ENCODE measurements at places on chromosomes 6 and 20.

DNA sequence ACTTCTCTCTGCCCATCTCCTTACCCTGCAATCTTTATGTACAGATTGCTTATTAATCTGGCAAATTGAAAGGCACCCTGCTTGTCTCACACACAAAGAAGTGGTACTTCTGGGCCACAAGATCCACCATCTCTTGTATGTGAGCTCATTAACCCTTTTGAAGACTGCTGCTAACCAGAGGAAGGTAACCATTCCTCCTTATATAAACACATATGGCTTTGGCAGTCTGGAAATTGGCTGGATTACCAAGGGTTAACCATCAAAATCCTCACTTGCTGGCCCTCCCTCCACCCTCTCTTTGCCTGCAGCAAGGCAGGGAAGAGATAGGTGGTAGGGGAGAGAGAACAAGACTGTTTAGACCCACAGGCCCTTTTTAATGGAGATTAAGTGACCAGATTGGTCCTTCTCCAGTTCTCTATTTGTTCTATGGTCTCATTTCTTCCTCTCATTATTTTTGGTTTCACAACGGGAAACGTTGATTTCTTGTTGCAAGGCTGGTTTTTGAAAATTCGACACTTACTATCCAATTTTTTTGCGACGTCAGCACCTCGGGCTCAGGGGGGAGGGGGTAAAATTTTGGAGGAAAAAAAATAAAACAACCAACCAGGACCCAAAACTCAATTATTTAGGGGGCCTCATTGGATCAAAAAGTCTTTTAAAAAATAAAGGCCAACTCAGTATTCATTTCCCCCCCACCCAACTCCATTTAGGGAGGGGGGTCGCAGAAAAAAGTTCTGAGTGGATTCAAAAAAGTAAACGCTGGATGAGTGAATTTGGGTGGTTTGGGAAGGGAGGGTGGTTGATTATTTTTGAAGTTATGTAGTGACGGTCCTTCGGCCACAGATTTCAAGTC is 859 bp downstream of the PPP1R10 start:
- peak; percentile 16 for DNase-seq

DNA sequence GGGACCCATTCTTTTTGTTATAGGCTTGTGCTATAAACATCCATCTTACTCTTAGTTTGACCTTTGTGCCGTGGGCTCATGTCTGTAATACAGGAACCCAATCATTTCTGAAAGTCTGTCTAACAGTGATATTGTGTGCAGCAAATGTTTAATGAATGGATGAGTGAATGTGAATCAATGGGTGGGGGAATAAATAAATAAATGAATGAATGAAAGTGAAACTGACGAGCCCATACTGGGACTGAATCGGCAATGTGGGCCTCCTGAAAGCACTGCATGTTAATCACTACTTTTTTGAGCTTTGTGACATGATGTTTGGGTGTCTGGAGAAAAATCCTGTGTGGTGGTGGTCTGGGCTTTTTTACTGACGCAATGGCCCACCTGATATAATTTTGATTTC is 175.0 kb downstream of the GMPR start:
- no peak for DNase-seq

- DNase-seq = no peak
Measured at GRCh38 chr6:150026976-150027805, 1.9 kb upstream of the RAET1L start.

GRCh38 chr20:45630371-45630770 is 713 bp downstream of the WFDC9 start:
- no peak for DNase-seq

GRCh38 chr6:35365594-35366203 is 23.3 kb downstream of the PPARD start:
- DNase-seq = no peak

DNA sequence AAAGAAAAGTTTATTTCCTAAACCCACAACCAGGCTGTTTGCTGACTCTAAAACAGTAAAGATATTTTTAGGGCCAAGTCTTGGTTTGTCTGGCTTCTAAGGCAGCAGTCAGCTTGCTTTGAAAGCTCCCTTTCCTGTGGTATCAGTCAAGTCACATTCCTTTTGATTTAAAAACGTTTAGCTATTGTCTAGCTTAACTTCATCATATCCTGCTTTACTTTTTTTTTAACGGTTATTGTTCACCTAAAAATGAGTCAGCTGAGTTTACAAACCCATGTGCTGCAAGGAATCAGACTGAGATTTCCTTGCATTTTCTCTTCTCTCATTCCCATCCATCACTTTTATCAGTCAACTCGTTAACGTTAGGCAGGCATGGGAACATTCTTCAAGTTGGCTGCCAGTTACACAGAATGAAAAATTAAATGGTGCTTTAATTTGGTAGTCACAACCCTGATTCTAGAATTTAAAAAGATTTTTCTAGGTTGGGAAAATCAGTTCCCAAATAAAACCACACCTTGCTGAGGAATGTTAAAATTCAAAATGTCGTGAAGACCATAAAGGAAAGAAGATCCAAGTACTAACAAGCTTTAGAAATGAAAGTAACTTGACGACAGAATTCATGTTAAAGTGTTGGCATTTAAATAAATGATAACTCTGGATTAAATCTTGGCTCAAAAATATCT is 45.9 kb downstream of the ELOVL5 start:
- no peak for DNase-seq

GRCh38 chr20:56391037-56391436 is 978 bp downstream of the AURKA start:
- no peak for DNase-seq

- no peak for DNase-seq
Measured at GRCh38 chr6:788058-788457, 95.1 kb upstream of the EXOC2 start.

DNA sequence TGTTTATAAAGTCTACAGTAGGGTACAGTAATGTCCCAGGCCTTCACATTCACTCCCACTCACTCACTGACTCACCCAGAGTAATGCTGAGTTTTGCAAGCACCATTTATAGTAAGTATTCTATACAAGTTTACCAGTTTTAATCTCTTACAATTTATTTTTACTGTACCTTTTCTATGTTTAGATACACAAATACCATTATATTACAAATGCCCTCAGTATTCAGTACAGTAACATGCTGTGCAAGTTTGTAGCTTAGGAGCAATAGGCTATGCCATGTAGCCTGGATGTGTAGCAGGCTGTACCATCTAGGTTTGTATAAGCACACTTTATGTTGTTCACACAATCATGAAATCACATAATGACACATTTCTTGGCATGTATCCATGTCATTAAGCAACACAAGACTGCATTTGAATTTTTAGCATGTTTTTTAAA is 673.6 kb downstream of the CD109 start:
- DNase-seq = no peak

GRCh38 chr20:25459111-25459830 is 51.8 kb downstream of the GINS1 start:
- DNase-seq = no peak

- no peak for DNase-seq
Measured at GRCh38 chr20:49824206-49824605, 11.6 kb downstream of the SLC9A8 start.

- DNase-seq = no peak
Measured at GRCh38 chr20:44326391-44327159, 10.3 kb upstream of the R3HDML start.

DNA sequence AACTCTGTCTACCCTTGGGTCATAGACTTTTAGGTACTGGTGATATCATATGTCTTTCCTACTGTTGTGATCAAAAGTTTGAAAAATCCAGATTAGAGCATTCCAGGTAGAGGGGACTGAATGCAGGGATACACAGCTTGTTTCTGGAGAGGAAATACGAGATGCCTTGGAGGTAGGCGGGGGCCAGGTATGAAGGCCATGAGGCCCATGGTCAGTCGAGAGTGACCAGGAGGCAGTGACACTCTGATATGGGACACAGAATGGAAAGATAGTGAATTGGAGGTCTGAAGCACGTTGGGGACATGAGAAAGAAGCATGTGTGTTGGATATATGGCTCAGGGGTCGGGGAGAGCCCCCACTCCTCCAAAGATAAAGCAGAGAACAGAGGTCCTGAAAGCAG is 16.1 kb upstream of the SRSF3 start:
- no peak for DNase-seq

GRCh38 chr6:149851461-149852110 is 12.6 kb downstream of the LRP11 start:
- no peak for DNase-seq

DNA sequence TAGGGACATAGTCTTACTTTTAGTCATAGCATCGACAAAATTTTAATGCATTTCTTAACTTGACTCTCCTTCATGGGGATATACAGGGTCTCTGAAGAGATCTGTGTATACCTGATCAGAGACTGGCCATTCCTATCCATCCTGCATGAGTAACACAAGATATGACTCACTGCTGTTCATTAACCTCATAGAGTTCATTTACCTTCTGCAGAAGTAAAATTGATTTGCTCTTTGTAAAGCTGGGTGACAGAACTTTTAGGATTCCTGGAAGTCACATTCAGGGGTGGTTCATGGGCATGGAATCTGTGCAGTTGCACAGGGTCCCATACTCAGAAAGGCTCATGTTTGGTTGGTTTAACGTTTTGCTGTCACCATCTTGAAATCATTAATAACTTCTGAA is 53.2 kb downstream of the PDE7B start:
- no peak for DNase-seq

- DNase-seq = no peak
Measured at GRCh38 chr6:74872754-74873476, 332.9 kb downstream of the COL12A1 start.

GRCh38 chr6:35495258-35496035 is 1.4 kb downstream of the TEAD3 start:
- DNase-seq = no peak

DNA sequence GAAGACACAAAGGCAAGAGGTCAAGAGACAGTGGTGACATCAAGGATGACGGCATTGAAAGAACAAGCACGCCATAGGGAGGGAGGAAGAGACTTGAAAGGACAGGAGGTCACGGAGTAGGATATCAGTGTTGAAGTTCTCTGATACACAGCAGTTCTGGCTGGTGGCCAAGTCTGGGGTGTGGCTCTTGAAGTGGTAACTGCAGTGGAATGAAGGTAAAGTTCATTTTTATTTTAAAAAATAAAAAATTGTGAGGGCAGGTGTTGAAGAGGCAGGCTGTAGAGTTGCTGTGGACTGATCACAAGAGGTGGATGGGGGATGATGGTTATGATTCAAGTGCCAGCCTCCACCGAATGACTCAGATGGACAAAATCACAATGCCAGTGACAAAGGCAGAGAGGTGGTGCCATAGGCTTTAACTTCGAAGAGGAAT is 53.2 kb upstream of the BMP2 start:
- no peak for DNase-seq

- DNase-seq = no peak
Measured at GRCh38 chr6:167827583-167828324, 1.0 kb downstream of the AFDN start.

- DNase-seq = no peak
Measured at GRCh38 chr6:161631676-161632194, 357.9 kb upstream of the AGPAT4 start.

GRCh38 chr6:84774985-84775284 is 10.5 kb upstream of the TBX18 start:
- no peak for DNase-seq

- DNase-seq = no peak
Measured at GRCh38 chr20:40943591-40943990, 85.0 kb upstream of the TOP1 start.

DNA sequence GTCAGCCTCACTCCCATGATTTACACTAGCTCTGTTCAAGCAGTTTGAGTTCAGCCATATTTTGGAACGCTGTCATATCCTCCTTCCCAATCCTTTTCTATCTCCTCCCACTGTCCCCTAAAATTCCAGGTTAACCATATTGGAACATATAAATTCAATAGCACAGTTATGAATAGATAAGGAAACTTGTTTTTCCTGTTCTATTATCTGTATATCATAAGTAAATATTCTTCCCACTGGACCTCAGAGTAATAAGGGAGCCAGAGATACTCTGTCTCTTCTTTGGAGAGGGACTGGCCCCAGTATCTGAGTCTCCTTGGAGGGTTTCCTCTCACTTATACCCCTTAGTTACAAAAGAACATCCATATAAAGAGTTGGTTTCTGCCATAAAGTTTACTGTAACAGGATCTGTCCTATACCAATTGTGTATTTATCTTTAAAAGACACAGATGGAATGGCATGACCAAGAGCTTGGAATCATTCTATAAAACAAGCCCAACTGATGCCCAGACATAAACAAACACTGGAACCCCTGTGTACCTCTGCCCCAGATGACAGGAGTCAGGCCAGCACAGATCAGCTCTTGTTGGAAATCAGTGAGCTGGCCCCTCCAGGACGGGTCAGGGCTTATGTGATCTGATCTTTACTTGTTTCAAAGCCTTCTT is 67.1 kb downstream of the EPB41L2 start:
- DNase-seq = no peak

GRCh38 chr20:44071057-44071456 is 115.9 kb downstream of the JPH2 start:
- DNase-seq = no peak

GRCh38 chr6:133923938-133924593 is 29.0 kb upstream of the TBPL1 start:
- DNase-seq = peak; percentile 56

DNA sequence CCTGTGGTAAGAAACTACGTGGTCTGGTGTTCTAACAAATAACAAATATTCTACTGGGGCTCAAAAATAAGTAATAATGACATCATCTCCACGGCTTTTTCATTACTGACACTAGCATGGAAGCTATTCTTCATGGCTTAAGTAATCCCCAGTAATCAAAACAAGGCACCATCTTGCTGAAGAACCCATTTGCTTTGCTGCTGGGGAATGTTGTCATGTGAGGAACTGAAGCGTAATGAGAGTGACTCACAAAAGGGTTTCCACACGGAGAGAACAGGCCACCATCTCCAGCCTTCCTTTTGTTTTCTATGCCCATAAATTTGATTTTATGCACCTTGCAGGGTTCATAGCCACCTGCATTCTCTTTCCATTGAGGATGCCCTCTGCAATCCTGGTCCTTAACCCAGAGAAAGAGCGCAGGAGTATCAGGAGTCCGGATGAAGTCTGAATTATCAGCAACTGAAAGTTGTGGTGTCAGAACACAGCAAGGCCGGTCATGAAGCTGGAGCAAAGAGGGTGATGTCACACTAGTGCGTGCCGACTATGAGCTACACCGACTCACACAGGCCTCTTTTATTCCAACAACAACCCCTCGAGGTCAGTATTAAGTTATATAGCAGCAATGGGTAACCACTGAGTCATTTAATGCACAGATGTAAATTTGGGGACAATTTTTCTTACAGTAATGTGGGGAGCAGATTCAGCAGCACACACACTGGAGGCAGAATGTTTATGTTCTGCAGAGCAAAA is 173.7 kb upstream of the SSTR4 start:
- no peak for DNase-seq

- no peak for DNase-seq
Measured at GRCh38 chr20:57579898-57580447, 19.1 kb downstream of the PCK1 start.

GRCh38 chr6:24524805-24525204 is 30.0 kb downstream of the ALDH5A1 start:
- DNase-seq = no peak

GRCh38 chr6:89787660-89788328 is 31.8 kb downstream of the MDN1 start:
- DNase-seq = no peak

- no peak for DNase-seq
Measured at GRCh38 chr6:91573826-91574416, 987.0 kb upstream of the MAP3K7 start.

- peak; percentile 8 for DNase-seq
Measured at GRCh38 chr6:25889877-25890853, 16.1 kb upstream of the SLC17A3 start.

GRCh38 chr20:10476319-10476724 is 41.2 kb downstream of the SLX4IP start:
- DNase-seq = no peak

Measured in NCI-H524 treated with DMSO at 0.1 percent for 48 hours (cell line).